ENCODE measurements at places on chromosomes 2 and 18. TPM values are rescaled to one million over a fixed set of nuclear protein-coding genes. Genes with fewer than 3 reads are reported as not detected.

MYO5B gene
- not detected for total RNA-seq

C2orf80 gene
- total RNA-seq = not detected

RNF144A gene
- total RNA-seq = 40.1 TPM

CDH20 gene
- 0.16 TPM for total RNA-seq

ACVR2A gene
- 14.6 TPM for total RNA-seq

RAPH1 gene
- 4.3 TPM for total RNA-seq

SOWAHC gene
- 1.3 TPM for total RNA-seq

SNTG2 gene
- total RNA-seq = 1.5 TPM

SP5 gene
- not detected for total RNA-seq

HAUS1 gene
- total RNA-seq = 10.8 TPM

ZFAND2B gene
- total RNA-seq = 67.4 TPM

LRRC30 gene
- total RNA-seq = not detected

CCDC141 gene
- 31.5 TPM for total RNA-seq

UGT1A9 gene
- total RNA-seq = not detected

CLEC4F gene
- not detected for total RNA-seq

SCN9A gene
- total RNA-seq = 0.14 TPM

KLF7 gene
- 96.9 TPM for total RNA-seq

STK36 gene
- total RNA-seq = 9.8 TPM

SIX3 gene
- not detected for total RNA-seq
